ENCODE measurements at places on chromosomes 16 and 17. TPM values are rescaled to one million over a fixed set of nuclear protein-coding genes. Genes with fewer than 3 reads are reported as not detected.

Gene HYDIN
- polyA plus RNA-seq = 0.14 TPM

Gene OR3A1
- not detected for polyA plus RNA-seq

Gene WNK4
- polyA plus RNA-seq = 0.60 TPM

Gene CACNA1H
- 7.9 TPM for polyA plus RNA-seq

Gene RILP
- 7.9 TPM for polyA plus RNA-seq

Gene SNN
- polyA plus RNA-seq = 5.0 TPM

Gene SOST
- polyA plus RNA-seq = not detected
